Stomach (tissue), 19 donors: ENCODE measurements at places on chromosomes 16 and 17. TPM values are rescaled to one million over a fixed set of nuclear protein-coding genes. Genes with fewer than 3 reads are reported as not detected.

DNA sequence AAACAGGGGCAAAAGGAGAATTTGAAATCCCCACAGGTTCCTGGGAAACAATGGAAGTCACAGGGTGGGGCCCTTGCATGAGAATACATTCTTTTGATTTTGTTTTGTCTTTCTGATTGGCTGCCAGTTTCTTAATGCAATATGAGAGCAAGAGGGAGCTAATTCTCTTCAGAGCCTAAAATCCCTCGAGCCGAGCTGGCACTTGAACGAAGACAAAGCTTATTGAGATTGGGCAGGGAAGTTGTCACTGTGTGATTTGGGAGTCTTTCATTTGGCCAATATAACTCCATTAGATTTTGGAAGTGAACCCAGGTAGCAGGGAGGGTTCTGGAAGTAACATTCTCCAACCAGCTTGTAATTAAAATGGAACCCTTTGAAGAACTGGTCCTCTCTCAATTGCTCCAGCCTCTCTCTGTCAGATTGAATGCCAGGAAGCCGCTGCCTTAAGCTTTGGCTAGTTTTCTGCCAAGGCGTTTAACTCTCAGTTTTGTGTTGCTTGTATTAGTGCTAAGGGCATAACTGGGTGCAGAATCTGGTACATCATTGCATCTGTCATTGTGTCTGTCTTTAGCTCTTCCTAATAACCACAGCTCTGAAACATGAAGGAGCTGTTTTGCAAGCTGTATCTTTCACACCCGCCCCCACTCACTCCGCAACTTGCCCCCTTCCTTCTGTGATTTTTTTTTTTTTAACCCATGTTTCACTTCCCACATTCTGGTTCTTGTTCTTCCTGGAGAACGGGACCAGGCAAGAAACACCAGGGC, 272.0 kb downstream of the MAF start:
- H3K36me3 ChIP-seq = no peaks in the 10 kb centered on the region
- no peaks in the 10 kb centered on the region for H3K4me1 ChIP-seq
- no peaks in the 10 kb centered on the region for H3K27me3 ChIP-seq
- H3K4me3 ChIP-seq = no peak overlapping the region

DNA sequence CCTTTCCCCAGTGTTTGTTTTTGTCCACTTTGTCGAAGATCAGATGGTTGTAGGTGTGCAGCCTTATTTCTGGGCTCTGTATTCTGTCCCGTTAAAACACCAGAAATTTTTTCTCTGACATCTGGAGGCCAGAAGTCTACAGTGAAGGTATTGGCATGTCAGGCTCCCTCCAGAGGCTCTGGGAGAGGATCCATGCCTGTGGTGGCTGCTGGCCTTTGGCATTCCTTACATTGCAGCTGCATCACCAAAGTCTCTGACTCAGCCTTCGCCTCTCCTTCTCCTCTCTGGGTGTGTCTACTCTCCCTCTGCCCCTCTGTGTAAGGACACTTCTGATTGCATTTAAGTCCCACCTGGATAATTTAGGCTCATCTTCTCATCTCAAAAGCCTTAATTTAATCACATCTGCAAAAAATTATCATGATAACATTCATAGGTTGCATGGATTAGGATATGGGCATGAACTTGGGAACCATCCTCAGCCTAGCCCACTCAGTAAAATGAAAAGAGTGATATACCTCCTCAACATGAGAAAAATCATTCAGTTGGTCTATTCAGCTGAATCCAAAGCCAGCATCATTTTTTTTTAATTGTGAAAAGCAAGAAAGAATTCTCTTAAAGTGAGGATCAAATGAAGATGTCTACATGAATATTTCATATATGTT, 78.0 kb downstream of the MAP2K6 start:
- H3K4me1 ChIP-seq = no peaks in the 10 kb centered on the region
- no peak overlapping the region for H3K27ac ChIP-seq
- DNase-seq = no peak

DNA sequence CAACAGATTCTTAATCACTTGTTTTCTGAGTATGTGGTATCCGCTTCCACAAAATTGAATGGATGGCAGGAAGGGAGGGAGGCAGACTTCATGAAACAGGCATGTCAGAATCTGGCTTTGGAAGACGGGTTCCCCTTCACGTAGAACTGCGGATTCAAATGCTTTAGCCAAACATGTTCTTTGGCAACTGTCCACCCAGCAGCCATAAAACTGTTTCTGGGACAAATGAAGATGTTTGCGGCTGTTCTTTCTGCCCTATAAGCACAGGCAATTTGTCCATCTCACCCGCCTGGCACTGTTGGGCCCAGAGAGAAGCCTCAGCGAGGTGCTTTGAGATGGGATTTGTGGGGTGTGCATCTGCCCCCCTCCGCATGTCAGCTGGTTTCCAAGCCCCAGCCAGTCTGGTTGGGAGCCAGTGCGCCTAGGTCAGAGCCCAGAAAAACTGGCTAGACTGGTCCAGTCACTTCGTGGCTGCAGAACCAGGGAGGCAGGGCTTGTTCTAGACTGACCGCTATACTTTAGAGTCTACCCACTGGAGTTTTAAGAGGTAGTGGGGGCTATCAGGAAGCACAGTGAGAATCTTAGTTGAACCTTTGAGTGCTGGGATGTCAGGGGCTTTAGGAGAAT, 6.3 kb downstream of the CRHR1 start:
- H3K27me3 ChIP-seq = peaks cover 62% of the 10 kb centered on the region
- no peak overlapping the region for H3K27ac ChIP-seq
- no peaks in the 10 kb centered on the region for H3K36me3 ChIP-seq
- H3K4me3 ChIP-seq = no peak overlapping the region

GRCh38 chr17:8698162-8698971, 46.3 kb downstream of the CCDC42 start:
- DNase-seq = peak; percentile 90
- H3K27me3 ChIP-seq = peaks cover 28% of the 10 kb centered on the region
- peaks cover 25% of the 10 kb centered on the region for H3K4me1 ChIP-seq
- peak overlapping the region; percentile 24 for H3K4me3 ChIP-seq

GRCh38 chr17:78304549-78305037, 55.3 kb downstream of the SOCS3 start:
- H3K27ac ChIP-seq = no peak overlapping the region
- no peaks in the 10 kb centered on the region for H3K4me1 ChIP-seq
- no peak for DNase-seq
- H3K27me3 ChIP-seq = no peaks in the 10 kb centered on the region
- H3K4me3 ChIP-seq = no peak overlapping the region
- no peaks in the 10 kb centered on the region for H3K36me3 ChIP-seq

DNA sequence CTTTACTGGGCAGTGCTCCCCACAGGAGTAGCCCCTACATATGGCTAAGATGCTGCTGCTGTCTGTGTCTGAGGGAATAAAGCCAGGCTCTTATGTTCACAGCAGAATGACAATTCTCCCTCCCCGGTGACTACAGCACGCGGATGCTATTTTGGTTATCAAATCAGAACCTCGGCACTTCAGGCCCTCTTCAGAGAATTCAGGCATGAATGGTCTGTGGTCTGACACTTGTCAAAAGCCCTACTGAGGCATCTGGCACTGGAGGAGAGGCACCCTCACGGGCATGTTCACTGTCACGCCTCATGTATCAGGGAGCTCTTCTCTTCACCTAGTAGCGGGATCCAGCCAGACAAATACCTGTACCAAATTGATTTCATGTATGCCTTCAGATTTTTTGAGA, 30.4 kb downstream of the KIAA0513 start:
- H3K27ac ChIP-seq = no peak overlapping the region
- peaks cover 35% of the 10 kb centered on the region for H3K4me1 ChIP-seq
- no peak for DNase-seq
- no peak overlapping the region for H3K4me3 ChIP-seq
- H3K36me3 ChIP-seq = peaks cover 16% of the 10 kb centered on the region

- no peak overlapping the region for H3K4me3 ChIP-seq
- H3K4me1 ChIP-seq = peaks cover 30% of the 10 kb centered on the region
- no peaks in the 10 kb centered on the region for H3K36me3 ChIP-seq
- no peak for DNase-seq
These were observed 895 bp downstream of the SEPTIN1 start for GRCh38 chr16:30381291-30382041.

DNA sequence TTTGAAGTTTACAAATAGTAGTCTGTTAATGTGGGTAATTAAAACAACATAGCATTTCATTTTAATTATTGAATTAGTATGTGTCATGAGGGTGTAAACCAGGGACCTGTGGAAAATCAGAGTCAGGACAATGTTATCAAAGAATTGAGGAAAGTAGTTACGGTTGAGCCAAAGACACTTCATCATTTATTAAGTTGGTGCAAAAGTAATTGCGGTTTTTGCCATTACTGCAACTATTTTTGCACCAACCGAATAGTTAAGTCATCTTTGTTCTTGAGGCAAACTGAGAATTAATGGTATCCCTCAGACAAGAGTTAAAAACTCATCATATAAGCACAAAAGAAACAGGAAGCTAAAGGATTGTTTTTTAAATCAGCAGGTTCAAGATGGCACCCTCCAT, 593.7 kb downstream of the KCNJ2 start:
- DNase-seq = no peak
- H3K36me3 ChIP-seq = no peaks in the 10 kb centered on the region
- no peak overlapping the region for H3K4me3 ChIP-seq
- no peak overlapping the region for H3K27ac ChIP-seq
- H3K27me3 ChIP-seq = no peaks in the 10 kb centered on the region

GRCh38 chr17:61495161-61495857, 43.1 kb downstream of the TBX4 start:
- no peak overlapping the region for H3K27ac ChIP-seq
- no peaks in the 10 kb centered on the region for H3K36me3 ChIP-seq
- H3K4me3 ChIP-seq = no peak overlapping the region
- no peaks in the 10 kb centered on the region for H3K27me3 ChIP-seq

GRCh38 chr17:74457146-74457819, 9.2 kb upstream of the CD300A start:
- H3K4me1 ChIP-seq = peaks cover 39% of the 10 kb centered on the region
- no peaks in the 10 kb centered on the region for H3K36me3 ChIP-seq
- H3K27me3 ChIP-seq = no peaks in the 10 kb centered on the region
- no peak overlapping the region for H3K4me3 ChIP-seq

- no peaks in the 10 kb centered on the region for H3K36me3 ChIP-seq
- H3K4me1 ChIP-seq = peaks cover 38% of the 10 kb centered on the region
- no peak overlapping the region for H3K27ac ChIP-seq
- DNase-seq = peak; percentile 59
These were observed 3.1 kb upstream of the BANP start for GRCh38 chr16:87948119-87948545.

- H3K27me3 ChIP-seq = no peaks in the 10 kb centered on the region
- peak; percentile 54 for DNase-seq
- peaks cover 34% of the 10 kb centered on the region for H3K4me1 ChIP-seq
These were observed 1.1 kb downstream of the ABAT start for GRCh38 chr16:8675183-8676159.

GRCh38 chr16:22813948-22814710, at the start of gene HS3ST2:
Gene HS3ST2, plus strand, starts transcription at chr16:22814162. Its CDS starts 449 bp downstream, at chr16:22814611.
- H3K27ac ChIP-seq = peak within 1 kb of the TSS; percentile 24
- H3K4me1 ChIP-seq = peaks cover 19% of the 10 kb centered on the region

GRCh38 chr16:88454523-88454947, 1.5 kb downstream of the ZFPM1 start:
- H3K27ac ChIP-seq = peak overlapping the region; percentile 89
- peaks cover 5% of the 10 kb centered on the region for H3K27me3 ChIP-seq
- no peaks in the 10 kb centered on the region for H3K36me3 ChIP-seq
- H3K4me3 ChIP-seq = peak overlapping the region; percentile 68
- peaks cover 45% of the 10 kb centered on the region for H3K4me1 ChIP-seq

DNA sequence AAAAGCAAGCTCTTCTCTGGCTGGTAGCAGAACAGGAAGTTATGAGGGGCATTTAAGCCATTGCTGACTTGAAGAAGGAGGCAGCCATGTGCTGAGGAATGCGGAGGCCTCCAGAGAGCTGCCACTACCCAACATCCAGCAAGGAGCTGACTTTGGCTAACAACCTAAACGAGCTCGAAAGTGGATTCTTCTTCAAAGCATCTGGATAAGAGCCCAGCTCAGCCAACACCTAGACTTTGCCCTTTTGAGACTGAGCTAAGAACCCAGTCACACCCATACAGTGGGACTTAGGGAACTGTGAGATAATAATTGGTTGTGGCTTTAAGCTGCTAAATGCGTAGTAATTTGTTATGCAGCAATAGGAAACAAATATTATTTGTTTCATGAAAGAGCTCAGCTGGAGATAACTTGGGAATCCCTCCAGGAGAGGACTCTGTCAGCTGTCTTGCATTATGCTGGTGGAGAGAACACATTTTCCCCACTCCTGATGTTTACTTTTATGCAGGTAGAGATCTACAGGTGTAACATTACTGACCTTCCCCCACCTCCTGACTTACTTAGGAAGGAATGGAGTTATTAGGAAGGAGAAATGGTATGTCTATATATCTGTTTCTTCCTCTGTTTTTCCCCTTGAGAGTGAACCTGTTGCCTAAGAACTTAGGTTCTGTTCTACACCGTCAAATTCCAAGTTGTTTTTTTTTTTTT, 52.7 kb upstream of the ZNF629 start:
- H3K4me3 ChIP-seq = no peak overlapping the region
- H3K4me1 ChIP-seq = no peaks in the 10 kb centered on the region

- H3K4me1 ChIP-seq = peaks cover 31% of the 10 kb centered on the region
- peak; percentile 88 for DNase-seq
- no peaks in the 10 kb centered on the region for H3K27me3 ChIP-seq
- peak overlapping the region; percentile 96 for H3K27ac ChIP-seq
- H3K36me3 ChIP-seq = peaks cover 18% of the 10 kb centered on the region
These were observed 802 bp upstream of the TOB1 start for GRCh38 chr17:50866950-50867362.

DNA sequence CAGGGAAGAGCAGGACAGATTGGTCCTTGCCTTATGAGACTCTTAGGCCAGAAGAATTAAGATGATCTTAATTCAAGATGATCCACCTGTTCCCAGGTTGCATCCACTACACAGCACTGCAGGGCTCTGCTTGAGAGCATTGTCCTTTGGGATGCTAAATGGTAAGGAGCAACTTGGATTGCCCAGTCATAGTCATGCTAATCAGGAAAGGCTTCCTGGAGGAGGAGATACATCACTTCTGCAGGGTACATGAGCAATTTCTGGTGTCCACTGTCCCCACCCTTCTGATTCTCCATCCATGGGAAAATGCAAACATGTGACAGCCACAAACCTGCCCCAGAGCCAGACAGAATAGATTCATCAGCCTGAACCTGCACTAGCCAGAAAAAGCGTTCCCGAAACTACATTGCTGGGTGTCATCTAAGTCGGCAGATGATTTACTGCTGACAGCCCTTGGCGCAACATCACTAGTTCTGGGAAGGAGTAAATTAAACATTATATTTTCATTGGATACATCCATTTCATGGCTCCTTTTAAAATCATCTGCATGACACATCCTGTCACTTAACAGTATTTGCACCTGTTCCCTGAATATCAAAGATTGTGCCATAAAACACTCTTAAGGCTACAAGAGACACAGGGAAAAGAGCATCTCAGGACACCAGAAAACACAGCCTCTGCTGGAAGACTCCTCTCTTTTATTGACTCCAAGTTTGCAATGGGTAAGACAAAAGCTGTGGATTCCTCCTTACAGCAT, 282.2 kb downstream of the MAF start:
- H3K27ac ChIP-seq = no peak overlapping the region
- H3K36me3 ChIP-seq = no peaks in the 10 kb centered on the region
- no peak for DNase-seq
- H3K27me3 ChIP-seq = peaks cover 13% of the 10 kb centered on the region

- H3K4me1 ChIP-seq = peaks cover 8% of the 10 kb centered on the region
- H3K4me3 ChIP-seq = no peak overlapping the region
- H3K27me3 ChIP-seq = no peaks in the 10 kb centered on the region
- H3K36me3 ChIP-seq = no peaks in the 10 kb centered on the region
- no peak for DNase-seq
- H3K27ac ChIP-seq = no peak overlapping the region
These were observed 1.6 kb downstream of the PPY start for GRCh38 chr17:43940630-43941029.

Gene SLC22A31
- total RNA-seq = not detected

Gene TPSD1
- total RNA-seq = not detected

Gene GPS1
- 86.4 TPM for total RNA-seq

Gene DNAH3
- 8.7 TPM for total RNA-seq

Gene BEAN1
- not detected for total RNA-seq

Gene TEX14
- not detected for total RNA-seq

Gene RAPGEFL1
- total RNA-seq = 8.5 TPM

Gene CX3CL1
- 1.3 TPM for total RNA-seq
